ENCODE measurements at places on chromosomes 3 and 15.

- DNase-seq, result no peak
These were observed 72.9 kb downstream of the RBMS3 start for GRCh38 chr3:29353807-29354206.

DNA sequence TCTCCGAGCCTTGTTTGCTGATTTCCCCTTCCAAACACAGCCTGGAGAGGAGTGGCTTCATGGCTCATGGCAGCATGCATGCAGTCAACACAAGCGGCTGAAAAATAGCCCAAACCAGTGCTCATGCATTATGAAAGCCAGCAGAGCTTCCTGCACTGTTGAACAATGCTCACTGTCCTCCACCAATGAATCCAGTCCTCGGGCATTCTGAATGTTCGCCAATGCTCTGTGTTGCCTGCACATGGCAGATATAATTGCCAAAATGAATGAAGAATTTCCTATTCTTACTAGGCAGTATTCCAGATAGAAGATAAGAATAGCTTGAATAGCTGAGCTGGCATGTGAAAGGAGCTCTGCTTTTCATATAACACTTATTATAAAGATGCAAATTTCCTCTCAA is 252.7 kb downstream of the ROBO1 start:
- DNase-seq, result no peak

- DNase-seq, result no peak
These were observed 116.1 kb downstream of the IMPG2 start for GRCh38 chr3:101204246-101204645.

GRCh38 chr3:157498371-157498770 is 4.8 kb downstream of the VEPH1 start:
- DNase-seq, result no peak

Data from ureter (tissue), 1 donor.